Suppressor macrophage treated with lipopolysaccharide for 4 hours (primary cell): ENCODE measurements at places on chromosomes 7 and 10.
A peak's percentile ranks its signal among the peaks of the same experiment; 100 is the strongest.

DNA sequence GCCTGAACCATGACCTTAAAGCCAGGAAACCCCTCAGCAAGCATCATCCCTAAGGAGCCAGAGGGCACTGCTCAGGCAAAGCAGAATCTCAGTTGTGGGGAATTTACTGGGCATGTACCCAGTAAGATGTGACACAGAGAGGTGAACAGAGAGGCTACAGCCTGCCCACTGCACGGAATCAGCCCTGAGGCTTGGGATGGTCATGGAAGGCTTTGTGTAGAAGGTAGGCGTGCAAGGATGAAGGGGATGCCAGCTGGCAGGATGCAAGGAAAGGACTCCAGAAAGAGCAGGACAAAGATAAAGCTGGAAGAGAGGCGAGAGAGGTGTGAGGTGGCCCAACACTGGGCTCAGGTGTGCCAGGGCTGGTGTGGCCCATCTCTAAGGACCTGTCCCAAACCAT is 2.4 kb upstream of the AIFM2 start:
- DNase-seq: no peak

- DNase-seq: peak; percentile 69
Measured at GRCh38 chr10:70052462-70053217, at the start of gene MACROH2A2. Gene MACROH2A2 (plus strand): TSS chr10:70052846. CDS start chr10:70075659, 22,813 bp downstream.

GRCh38 chr7:122965306-122965705 is 30.2 kb downstream of the TAS2R16 start:
- no peak for DNase-seq

- no peak for DNase-seq
Measured at GRCh38 chr10:86536294-86536861, 14.8 kb upstream of the WAPL start.
